Tibial nerve (tissue), 4 donors: ENCODE measurements at places on chromosomes 2 and 18. TPM values are rescaled to one million over a fixed set of nuclear protein-coding genes. Genes with fewer than 3 reads are reported as not detected.
A peak's percentile ranks its signal among the peaks of the same experiment; 100 is the strongest.

COA5 gene
- total RNA-seq, result 46.8 TPM

DNA sequence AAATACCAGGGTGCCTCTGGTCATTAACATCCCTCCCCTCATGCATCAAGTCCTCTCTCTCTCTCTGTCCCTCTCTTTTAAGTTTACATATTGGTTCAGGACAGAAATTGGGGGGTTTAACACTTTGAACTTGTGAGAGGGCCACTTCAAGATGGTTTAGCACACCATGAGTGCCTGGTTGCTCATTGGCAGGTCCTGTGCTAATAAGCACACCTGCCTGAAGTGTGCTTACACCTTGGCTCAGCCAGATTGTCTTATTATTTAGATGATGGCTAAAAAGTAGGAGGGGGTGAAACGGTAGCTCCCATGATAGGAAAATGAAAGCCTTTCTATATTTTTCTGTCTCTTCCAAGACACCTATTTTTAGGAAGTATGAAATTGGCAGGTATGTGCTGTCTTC lies 205.8 kb downstream of the ARL6IP6 start:
- no peaks in the 10 kb centered on the region for H3K27me3 ChIP-seq
- no peaks in the 10 kb centered on the region for H3K36me3 ChIP-seq
- H3K4me3 ChIP-seq, result no peak overlapping the region
- DNase-seq, result no peak
- no peaks in the 10 kb centered on the region for H3K4me1 ChIP-seq
- no peak overlapping the region for H3K27ac ChIP-seq

GRCh38 chr18:37297106-37297505 lies 268.5 kb downstream of the CELF4 start:
- H3K27me3 ChIP-seq, result no peaks in the 10 kb centered on the region
- no peak for DNase-seq
- peaks cover 10% of the 10 kb centered on the region for H3K4me1 ChIP-seq
- H3K4me3 ChIP-seq, result no peak overlapping the region
- H3K36me3 ChIP-seq, result no peaks in the 10 kb centered on the region

GRCh38 chr18:8786483-8787370 lies 81.4 kb downstream of the MTCL1 start:
- H3K27me3 ChIP-seq, result no peaks in the 10 kb centered on the region
- no peak overlapping the region for H3K4me3 ChIP-seq
- no peak overlapping the region for H3K27ac ChIP-seq

DNA sequence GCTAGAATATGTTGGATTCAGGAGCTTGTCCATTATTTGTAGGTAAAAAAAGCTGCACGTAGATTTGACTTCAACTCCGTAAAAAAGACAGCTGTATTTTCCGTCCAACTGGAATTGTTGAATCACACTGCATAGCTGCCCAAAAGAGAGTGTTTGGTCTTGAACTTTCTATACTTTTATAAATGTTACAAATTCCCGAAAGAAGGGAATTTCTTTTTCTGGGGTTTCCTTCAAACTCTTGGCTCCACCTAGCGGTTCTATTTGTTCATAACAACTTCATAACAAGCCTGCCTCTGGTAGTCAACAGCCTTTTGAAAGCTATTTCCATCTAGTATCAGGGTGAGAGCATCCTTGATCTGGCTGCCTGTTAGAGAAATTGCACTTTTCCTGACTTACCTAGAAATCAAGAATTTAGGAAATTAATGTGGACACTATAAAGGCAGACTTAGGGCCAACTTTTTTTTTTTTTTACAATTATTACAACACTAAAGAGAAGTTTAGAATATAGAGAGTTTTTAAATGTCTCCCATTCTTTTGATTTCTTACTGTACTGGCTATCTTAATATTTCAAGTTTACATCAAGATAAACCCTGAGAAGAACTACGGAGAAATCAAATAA lies 48.1 kb downstream of the TMEM185B start:
- no peak overlapping the region for H3K4me3 ChIP-seq
- H3K27me3 ChIP-seq, result no peaks in the 10 kb centered on the region
- no peaks in the 10 kb centered on the region for H3K4me1 ChIP-seq
- H3K36me3 ChIP-seq, result no peaks in the 10 kb centered on the region
- no peak for DNase-seq
- no peak overlapping the region for H3K27ac ChIP-seq

- H3K27me3 ChIP-seq, result no peaks in the 10 kb centered on the region
- no peak for DNase-seq
- H3K4me1 ChIP-seq, result no peaks in the 10 kb centered on the region
- H3K27ac ChIP-seq, result no peak overlapping the region
- H3K36me3 ChIP-seq, result no peaks in the 10 kb centered on the region
Observed at GRCh38 chr2:223797811-223798721, 39.3 kb downstream of the AP1S3 start.

DNA sequence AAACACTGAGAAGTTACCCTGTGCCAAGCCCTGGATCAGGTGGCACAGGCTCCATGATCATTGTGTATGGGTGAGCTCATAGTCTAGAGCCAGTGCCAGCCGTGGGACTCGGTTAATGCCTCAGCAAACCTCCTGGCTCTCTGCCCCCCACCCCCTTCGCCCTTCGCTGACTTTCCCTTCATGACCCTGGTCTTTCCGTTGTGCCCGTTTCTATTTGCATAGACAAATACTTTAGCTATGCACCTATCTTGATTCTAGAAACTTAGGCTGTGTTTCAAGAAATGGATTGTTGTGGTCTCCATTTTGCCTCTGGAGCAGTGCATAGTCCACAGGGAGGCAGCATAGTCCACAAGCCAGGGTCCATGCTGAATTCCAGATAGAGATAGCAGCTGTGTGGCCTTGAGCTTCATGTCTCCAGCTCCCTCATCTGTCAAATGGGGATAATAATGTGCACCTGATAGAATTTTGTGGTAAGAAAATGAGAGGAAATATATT lies 44.8 kb upstream of the KDM3A start:
- peaks cover 4% of the 10 kb centered on the region for H3K4me1 ChIP-seq
- H3K4me3 ChIP-seq, result no peak overlapping the region
- no peak overlapping the region for H3K27ac ChIP-seq
- H3K36me3 ChIP-seq, result no peaks in the 10 kb centered on the region
- peak; percentile 32 for DNase-seq
- H3K27me3 ChIP-seq, result no peaks in the 10 kb centered on the region
